A673 (cell line): ENCODE measurements at places on chromosomes 4 and X.

- DNase-seq: peak; percentile 38
These were observed 38.9 kb downstream of the STARD8 start for GRCh38 chrX:68686097-68686977.

DNA sequence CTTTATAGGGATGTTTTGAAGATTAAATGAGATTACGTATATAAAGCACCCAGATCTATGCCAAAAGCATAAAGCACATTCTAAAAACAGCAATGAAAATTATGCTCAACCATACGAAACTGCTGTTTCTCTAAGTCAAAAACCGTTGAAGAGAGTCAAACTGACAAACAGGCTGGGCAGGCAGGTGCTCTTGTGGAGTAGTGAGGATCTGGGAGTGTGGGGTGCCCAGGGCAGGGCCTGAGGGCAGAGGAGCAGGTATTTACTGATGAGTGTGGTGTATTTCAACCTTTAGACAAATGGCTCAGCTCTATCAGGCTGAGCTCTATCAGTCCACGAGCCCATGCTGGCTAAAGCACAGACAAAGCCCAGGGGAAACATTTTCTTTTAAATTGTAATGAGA lies 40.4 kb downstream of the RELL1 start:
- DNase-seq: no peak

DNA sequence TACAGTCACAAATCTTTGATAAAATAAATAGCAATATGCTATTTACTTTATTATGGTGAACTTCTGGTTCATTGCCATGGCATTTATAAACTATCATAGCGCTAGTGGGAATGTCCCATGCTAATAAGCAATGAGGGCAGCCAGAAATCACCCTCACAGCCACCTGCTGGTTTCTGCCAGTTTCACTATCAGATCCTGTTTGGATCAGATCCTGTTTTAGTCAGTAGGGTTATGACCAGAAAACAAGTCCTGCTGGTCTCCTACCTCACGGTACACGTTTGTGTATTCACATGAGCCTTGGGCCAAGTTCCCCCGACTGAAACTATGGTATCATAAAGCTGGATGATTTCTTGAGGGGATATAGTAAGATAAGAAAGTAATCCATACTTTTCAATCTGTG lies 17.7 kb downstream of the FOXR2 start:
- DNase-seq: no peak

- no peak for DNase-seq
These were observed 180.5 kb downstream of the KLHL13 start for GRCh38 chrX:117936118-117936517.

DNA sequence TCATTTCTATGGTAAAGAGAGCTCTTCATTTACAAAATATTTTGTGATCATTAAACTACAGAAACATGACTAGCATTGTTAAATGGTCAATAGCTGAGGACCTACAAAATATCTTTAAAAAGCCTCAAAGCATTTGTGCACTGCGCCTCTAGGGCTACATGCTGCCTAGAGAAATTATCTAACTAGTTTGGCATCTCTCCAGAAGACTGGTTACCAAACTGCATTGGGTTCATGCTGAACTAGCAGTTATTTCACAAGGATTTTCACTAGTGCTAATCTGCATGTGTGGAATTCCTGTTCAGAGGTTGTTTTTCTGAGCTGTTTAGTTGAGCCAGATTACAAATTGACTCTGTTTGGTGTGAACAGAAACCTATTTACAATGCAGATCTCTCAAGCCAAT lies 58.5 kb upstream of the PITX2 start:
- peak; percentile 46 for DNase-seq

DNA sequence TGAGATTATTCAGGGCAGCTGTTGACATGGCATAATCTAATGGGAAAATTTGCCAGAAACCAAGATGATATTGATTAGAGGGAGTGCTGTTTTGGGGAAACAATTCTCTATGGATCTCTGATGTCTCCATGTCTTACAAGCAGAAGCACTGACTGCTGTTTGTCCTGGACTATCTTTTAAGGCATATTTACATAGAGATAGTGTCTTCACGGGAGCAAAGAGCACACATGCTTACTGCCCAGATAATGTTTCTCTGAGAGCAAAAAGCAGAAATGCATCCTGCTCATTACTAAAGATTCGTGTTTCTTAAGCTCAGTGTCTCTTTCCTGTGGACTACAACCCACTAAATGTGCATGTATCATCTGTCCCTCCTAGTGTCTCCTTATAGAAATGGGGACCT lies 41.3 kb upstream of the GLRA3 start:
- DNase-seq: no peak

GRCh38 chr4:36072529-36072928 lies 171.8 kb downstream of the ARAP2 start:
- DNase-seq: no peak

- DNase-seq: no peak
These were observed 17.6 kb downstream of the OFD1 start for GRCh38 chrX:13752141-13752540.

DNA sequence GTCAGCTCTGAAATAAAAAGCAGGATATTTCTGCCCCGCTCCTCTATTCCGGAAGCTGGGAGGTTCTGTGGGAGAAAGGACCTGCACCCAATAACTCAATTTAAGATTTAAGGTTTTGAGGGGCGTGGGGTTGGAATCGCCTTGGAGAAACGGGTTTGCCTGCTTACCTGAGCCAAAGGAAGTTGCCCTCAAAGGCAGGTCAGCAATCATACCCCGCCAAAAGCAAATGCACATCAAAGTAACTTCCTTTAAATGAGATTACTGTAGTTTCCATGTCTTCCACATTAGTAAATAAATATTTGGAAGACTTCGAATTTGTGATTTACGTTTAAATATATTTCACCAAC lies 978 bp upstream of the HS3ST1 start:
- DNase-seq: no peak

GRCh38 chrX:43646800-43647199 lies 9.3 kb upstream of the MAOA start:
- no peak for DNase-seq

DNA sequence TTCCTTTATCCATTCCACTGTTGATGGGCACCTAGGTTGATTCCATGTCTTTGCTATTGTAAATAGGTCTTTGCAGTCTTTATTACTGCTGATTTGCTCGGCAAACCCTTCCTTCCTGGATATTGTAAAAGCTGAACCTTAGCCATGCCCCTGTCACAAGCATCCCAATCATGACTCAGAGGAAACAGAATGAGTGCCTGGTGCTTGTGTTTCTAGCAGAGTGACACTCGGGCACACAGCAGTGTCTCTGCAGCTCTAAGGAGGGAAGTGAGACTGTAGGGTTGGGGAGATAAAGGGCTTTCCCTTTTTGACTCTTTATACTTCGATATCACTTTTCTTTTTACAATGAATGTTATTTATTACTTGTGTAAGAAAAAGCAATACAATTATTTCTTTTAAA lies 83.3 kb downstream of the AKAP4 start:
- no peak for DNase-seq

DNA sequence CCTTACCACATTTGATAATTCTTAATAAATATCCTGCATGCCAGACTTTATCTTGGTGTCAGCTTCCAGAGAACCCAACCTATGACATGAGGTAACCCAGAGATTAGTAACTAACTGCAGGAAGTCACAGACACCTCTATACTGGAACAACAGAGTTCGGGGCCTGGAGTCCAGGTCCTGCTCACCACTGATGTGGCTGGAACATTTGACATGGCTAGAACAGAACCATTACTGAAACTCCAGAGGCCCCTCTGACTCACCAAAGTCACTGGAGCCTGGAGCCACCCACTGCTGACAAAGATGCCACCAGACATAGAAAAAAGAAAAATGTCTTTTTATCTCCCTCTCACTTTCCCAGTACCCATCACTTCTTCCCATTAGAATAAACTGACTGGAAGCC lies 403.7 kb downstream of the MID1IP1 start:
- no peak for DNase-seq

DNA sequence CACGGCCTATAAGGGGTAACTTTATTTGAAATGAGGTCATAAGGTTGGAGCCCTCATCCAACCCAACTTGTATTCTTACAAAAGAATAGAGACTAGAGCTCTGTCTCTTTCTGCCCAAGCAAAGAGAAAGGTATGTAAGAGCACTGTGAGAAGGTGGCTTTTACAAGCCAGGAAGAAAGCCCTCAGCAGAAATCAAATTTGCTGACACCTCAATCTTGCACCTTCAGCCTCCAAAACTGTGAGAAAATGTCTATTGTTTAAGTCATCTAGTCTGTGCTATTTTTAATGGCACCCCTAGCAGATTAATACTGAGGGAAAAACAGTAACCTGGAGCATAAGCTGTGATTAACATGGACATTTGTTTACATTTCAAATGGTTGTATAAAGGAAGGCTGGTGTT lies 860.7 kb downstream of the PCDH7 start:
- DNase-seq: no peak

GRCh38 chr4:187541666-187542065 lies 453.9 kb upstream of the ZFP42 start:
- no peak for DNase-seq

DNA sequence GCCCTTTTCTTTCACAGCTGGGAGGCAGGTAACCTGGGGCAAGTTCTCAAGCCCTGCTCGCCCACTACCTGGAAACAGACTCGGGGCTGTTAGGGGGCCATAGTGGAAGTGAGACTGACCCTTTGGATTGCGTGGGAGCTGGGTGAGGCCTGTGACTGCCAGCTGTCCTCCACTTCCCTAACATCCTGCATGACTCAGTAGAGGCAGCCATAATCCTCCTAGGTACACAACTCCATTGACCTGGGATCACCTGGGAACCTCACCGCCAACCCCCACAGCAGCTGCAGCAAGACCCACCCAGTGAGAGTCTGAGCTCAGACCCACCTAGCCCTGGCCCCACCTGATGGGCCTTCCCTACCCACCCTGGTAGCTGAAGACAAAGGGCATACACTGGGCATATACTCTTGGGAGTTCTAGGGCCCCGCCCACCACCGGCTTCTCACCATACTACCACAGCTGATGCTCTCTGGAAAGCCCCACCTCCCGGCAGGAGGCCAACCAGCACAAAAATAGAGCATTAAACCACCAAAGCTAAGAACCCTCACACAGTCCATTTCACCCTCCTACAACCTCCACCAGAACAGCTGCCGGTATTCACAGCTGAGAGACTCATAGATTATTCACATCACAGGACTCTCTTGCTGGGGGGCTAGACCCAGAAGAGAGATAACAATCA lies 61.1 kb upstream of the DCTD start:
- DNase-seq: peak; percentile 72

DNA sequence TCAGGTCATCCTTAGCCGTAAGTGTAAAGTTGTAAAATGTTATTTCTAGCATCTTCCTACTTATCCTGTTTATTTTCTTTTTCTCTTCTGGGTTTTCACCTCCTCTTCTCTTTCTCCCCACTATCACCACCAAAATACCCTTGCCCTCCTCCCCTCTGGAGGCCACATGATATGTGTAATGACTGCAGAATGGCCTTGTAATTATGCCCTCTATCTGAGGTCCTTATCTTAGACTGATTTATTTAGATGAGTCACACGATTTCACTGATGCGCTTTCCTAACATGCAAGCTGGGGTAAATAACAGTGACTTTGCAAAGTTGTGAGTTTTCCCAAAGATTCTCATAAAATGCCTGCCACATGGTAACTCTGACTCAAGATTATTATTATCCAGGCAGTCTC lies 231.8 kb upstream of the GPRIN3 start:
- DNase-seq: no peak

DNA sequence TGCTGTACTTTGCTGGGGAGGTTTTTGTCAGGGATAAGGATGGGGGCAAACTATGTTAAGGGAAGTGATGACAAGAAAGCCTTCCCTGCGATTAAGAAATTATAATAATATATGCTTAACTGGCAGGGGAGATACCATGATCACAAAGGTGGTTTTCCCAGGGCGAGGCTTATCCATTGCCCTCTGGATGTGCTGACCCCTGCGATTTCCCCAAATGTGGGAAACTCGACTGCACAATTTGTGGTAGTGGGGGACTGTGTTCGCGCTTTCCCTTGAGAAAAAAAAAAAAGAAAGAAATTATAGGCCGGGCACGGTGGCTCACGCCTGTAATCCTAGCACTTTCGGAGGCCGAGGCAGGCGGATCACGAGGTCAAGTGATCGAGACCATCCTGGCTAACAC lies 24.5 kb downstream of the SLC25A43 start:
- no peak for DNase-seq

DNA sequence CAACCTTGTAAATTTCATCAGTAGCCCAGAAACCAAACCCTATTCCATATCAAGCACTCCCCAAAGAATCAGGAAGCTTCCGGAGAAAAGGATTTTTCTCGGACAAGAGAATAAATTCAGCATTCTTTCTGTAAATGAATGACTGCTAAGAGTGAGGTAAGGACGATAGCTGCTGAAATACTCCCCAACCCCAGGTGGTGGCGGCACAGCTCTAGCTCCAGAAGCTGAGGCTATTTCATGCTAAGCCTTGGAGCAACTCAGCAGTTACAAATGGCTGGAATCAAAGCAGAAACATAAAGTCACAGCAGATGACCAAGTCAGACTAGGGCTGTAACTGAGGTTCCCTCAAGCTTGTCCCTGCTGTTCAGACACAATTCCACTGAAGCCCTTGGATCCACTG lies 13.9 kb upstream of the PCDH19 start:
- DNase-seq: no peak

DNA sequence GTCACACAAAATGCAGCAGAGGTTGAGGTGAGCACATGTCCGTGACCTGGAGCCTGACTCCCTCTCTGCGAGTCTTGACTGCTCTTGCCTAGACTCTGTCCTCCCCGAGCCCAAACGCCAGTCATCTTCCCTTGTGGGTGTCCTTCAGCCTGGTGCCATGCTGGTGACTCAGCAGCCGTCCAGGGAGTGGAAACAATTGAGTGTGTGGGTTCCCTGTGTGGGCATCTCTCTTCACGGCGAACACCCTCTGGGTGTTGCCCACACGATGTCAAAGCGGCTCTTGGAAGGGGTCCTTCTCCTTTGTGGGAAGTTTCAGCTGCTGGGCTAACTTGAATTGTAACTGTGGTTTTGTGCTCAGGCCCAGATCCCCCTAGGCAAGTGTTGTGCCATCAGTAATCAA lies 17.5 kb upstream of the MSANTD1 start:
- no peak for DNase-seq

DNA sequence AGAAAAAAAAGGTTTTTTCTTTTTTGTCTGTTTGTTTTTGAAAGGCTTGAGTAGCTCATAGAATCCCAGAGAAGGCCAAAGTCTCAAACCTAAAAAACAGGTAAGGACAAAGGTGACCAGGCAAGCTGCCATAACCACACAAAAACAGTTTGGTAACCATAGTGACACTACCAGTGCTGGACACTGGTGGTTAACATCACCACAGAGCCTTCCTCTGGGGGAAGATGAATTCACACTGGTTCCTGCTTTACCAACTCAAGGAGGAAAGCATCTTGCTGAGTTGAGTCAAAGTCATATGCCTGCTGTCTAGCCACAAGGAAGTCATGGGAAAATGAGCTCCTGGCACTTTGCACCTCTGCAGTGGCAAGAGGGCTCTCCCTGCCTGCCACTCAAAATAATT lies 32.5 kb downstream of the IDS start:
- DNase-seq: no peak

DNA sequence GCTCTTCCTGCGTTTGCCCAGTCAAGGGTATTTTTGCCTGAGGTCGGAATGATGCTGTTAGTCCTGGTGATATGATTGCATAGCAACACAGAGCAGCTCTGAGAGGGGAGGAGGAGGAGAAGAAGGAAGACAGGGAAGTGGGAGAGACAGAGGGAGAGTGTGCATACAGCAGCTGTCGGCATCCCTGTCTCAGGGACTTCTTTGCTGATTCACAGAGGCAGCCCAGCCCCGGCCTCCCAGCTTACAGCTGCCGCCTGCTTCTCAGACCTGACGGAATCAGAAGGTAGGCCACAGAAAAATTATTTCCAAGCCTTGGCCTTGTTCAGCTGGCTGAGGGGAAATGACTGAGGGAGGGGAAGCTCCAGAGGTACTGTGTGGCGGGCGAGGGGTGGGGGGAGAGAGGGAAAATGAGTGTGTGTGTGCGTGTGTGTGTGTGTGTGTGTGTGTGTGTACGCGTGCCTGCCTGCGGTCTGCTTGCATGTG lies 319 bp downstream of the DRP2 start:
- no peak for DNase-seq
